HT-29 (cell line): ENCODE measurements at places on chromosomes 7 and 10. TPM values are rescaled to one million over a fixed set of nuclear protein-coding genes. Genes with fewer than 3 reads are reported as not detected.

Gene MYH16
- total RNA-seq = 0.05 TPM in 1 of 2 replicates, not detected in the other

GRCh38 chr7:1954366-1955004 lies 278.3 kb downstream of the MAD1L1 start:
- DNase-seq = no peak

Gene HYAL4
- 0.79 and 2.8 TPM in 2 replicates for total RNA-seq

- DNase-seq = no peak
Observed at GRCh38 chr7:41164440-41164839, 538.5 kb downstream of the INHBA start.

Gene ASL
- 173 TPM in 2 replicates for total RNA-seq

- no peak for DNase-seq
Observed at GRCh38 chr7:150322114-150322832, 882 bp upstream of the LRRC61 start.

DNA sequence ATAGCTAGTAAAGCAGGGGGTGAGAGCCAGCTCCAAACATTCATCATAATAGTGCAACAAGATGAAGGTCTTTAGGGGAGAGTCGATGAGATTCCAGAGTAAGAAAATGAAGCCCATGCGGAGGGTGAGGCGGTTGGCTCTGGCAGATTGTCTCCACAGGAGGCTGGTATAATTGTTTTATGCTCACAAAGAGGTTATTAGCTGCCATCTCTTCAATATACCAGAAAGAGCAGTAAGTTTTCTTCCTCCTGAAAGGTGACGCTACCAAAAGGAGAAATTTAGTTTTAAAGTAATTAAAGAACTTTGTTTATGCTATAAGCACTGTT lies 59.2 kb upstream of the KCNIP2 start:
- no peak for DNase-seq

GRCh38 chr7:37366445-37366844 lies 82.2 kb downstream of the ELMO1 start:
- no peak for DNase-seq

DNA sequence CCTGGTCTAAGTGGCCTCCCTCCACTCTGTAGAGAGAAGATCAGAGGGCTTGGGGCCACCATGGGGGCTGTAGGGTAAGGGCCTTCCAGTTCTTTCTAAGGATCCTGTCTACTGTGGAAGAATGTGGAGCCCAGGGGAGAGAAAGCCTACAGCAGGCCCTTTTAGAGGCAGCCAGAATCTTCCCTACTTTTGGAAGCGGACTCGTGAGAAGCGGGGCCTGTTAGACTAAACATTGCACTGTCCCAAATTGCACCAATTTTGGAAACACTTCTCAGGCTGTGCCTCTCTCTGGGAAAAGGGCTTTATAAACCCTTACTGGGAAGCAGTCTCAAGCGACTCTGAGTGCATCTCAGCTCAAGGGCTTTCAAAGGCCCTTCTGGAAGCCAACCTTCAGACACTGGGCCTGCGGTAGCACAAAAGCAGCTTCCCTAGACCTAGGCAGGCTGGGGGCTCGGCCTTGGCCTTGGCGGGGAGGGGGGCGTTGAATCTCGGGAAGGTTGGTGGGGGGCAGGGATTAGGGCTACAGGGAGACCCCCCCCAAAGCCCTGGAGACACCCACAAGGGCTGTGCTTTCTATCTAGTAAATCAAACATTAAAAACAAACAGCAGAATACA lies 298.1 kb downstream of the GFRA1 start:
- no peak for DNase-seq

Gene ZNF117
- total RNA-seq = 0.34 and 0.74 TPM in 2 replicates

DNA sequence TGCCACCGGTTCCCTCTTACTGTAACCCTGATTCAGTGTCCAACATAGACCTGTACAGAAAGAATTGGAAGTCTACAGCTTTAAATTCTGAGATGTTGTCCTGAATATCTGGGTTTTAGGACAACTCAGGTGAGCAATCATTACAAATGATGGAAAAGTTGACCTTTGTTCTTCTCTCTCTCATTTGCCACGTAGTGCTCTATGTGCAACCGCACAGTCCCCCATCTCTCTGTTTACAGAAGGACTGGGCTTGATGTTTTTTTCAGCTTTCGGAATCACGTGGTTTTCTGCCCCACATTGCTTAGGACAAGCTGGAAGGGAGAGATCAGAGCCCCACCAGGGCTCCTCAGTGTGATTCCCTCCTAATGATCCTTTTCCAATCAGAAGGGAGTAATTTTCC lies 22.2 kb downstream of the NEUROD6 start:
- no peak for DNase-seq

Gene EFCAB10
- total RNA-seq = not detected in 2 replicates
